Camera-type eye (tissue), 1 donor: ENCODE measurements at places on chromosomes 2 and 18. TPM values are rescaled to one million over a fixed set of nuclear protein-coding genes. Genes with fewer than 3 reads are reported as not detected.

The FSHR gene
- total RNA-seq = not detected

The IL36G gene
- total RNA-seq = not detected

The PRKCE gene
- 18.9 TPM for total RNA-seq

The CAPN14 gene
- total RNA-seq = 0.60 TPM

The FSIP2 gene
- total RNA-seq = 5.5 TPM

The HS6ST1 gene
- 64.9 TPM for total RNA-seq

The TNFRSF11A gene
- 3.9 TPM for total RNA-seq

The DOK6 gene
- 43.5 TPM for total RNA-seq

The TUBA4B gene
- not detected for total RNA-seq

The NEUROD1 gene
- 188 TPM for total RNA-seq
